NCI-H2029 treated with DMSO at 0.1 percent for 48 hours (cell line): ENCODE measurements at places on chromosomes 1 and 21.

DNA sequence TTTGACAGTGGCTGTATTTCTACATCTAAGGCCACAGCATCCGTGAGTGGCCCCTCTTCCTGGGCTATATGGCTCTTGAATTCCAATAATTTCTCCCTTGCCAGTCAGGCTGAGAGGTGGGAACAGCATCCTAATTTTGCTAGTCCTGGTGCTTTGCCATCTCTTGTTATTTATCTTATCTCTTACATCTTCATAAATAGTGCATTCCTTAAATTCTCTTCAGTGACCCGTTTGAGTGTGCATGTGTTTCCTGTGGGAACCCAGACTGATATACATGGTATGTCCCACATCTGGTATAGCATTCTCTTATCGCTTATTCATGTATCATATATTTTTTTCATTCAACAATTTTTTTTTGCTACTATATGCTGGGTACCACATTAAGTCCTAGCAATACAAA is 9.9 kb downstream of the S100A11 start:
- DNase-seq = no peak

DNA sequence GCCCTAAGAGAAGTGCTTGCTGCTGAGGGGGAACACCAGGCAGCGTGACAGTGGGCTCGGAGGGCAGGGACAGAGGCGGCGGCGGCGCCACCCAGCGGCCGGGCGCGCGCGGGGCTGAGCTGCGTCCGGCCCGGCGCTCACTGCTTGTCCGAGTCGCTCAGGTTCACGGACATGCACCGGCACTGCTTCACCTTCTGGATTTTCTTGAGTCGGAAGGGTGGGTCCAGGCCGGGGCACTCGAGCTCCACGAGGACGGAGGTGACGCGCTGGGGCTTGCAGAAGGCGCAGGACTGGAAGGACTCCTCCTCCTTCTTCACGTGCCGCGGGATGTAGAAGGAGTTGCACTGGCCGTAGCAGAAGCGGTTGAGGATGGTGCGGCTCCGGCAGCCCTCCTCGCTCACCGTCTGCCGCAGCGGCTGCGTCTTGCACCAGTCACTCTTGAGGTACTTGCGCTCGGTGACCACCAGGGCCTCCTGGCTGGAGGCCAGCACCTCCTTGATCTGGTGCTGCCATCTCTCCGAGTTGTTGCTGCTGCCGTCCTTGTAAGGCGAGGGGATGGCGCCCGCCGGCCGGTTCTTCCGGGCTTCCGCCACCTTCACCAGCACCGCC is 119.0 kb downstream of the GREM2 start:
- DNase-seq = no peak

- DNase-seq = no peak
Measured at GRCh38 chr1:40903106-40903505, 40.9 kb upstream of the CITED4 start.

GRCh38 chr21:20971296-20971921 is 26.8 kb upstream of the NCAM2 start:
- DNase-seq = peak; percentile 17

GRCh38 chr1:94408104-94408830 is 9.9 kb upstream of the ABCD3 start:
- no peak for DNase-seq

- no peak for DNase-seq
Measured at GRCh38 chr1:149917571-149918144, at the start of gene SV2A. SV2A (minus strand) TSS chr1:149917844; CDS start chr1:149913840, 4,004 bp downstream.

DNA sequence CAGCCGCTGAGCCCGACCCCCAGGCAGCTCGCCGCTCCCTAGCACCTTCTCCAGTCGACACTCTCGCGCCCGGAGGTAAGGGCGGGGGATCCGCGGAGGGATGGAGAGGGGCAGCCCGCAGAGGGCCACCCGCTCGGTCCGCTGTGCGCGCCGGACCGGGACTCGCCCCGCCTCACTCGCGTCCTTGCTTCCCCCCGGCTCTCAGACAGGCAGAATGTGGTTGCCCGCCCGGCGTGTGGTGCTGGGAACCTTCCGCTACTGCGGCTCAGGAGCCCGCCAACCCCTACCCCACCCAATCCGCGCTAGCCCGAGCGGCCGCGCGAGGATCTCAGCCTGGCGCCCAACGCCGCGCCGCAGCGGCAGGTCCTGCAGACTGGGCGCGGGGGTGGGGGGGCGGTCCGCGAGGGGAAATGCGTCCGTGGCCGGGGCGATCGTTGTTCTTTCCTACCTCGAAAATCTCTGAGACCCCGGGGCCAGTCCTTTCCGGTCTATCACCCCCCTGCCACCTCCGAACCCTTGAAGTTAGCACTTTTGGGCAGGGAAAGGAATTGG is 404 bp downstream of the LRRC8C start:
- peak; percentile 24 for DNase-seq

- DNase-seq = no peak
Measured at GRCh38 chr1:215083383-215083961, 935 bp downstream of the KCNK2 start.

DNA sequence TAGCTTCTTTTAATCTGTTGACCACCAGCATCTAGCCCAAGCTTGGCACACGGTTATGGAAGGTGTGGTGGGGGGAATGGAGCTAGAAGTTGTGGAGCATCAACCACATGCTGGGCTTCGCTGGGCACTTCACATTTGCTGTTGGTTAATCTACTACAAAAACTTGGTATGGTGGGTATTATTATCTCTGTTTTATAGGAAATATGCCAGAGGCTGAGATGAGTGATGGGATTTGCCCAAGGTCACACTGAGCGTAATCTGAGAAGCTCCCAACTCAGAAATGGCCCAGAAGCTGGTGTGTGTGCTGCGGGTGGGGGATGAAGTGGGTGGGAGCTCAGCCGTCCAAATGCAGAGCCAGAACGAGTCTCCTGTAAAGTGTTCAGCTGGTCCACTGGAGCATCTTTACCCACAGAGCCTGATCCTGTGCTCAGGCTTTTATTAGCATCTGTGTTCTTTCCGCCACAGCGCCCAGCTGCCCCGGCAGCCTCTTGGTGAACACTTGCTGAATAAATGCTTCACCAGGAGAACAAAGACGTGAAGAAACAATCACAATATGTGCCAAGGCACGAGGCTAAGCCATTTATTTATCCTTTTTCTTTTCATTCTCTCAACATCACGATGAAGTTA is 98.6 kb upstream of the JUN start:
- DNase-seq = peak; percentile 53

- no peak for DNase-seq
Measured at GRCh38 chr1:196372896-196373536, 235.2 kb downstream of the KCNT2 start.

GRCh38 chr1:101131239-101131843 is 105.5 kb upstream of the S1PR1 start:
- no peak for DNase-seq

- no peak for DNase-seq
Measured at GRCh38 chr21:34202553-34203372, 129.4 kb downstream of the MRPS6 start.

DNA sequence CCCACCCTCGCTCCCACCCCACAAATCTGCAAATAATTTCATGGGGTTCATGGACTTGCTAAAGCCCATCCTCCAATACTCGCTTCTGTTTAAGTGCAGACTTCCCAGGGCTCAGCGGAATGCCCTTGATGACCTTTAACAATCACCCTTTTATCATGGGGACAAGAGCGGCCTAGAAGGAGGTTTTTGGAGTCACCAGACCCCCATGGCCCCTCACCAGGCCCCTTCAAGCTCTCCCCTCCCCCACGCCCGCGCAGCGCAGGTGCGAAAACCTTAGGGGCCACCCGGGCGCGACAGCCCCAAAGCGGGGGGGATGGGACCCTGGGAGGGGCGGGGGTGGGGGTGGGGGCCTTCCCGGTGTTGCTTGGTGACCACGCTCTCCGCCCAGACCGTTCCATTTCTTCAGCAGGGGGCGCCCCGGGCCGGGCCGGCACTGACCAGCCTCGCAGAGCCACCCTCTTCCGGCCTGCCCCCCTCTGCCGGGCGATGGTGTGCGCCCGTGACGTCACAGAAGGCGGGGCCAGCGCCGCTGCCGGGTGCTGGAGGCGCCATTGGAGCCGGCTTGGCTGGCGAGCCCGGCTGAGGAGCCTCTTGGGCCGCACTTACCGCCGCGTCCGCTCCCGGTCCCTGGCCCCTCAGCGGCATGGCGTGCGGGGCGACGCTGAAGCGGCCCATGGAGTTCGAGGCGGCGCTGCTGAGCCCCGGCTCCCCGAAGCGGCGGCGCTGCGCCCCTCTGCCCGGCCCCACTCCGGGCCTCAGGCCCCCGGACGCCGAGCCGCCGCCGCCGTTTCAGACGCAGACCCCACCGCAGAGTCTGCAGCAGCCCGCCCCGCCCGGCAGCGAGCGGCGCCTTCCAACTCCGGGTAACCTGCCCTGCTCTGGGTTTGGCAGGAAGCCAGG is at the start of gene AKIRIN1:
TSS of gene AKIRIN1 (plus strand) at position 539 of the 900 bp plus-strand sequence. CDS start at position 644, 105 bp downstream.
- peak; percentile 100 for DNase-seq

DNA sequence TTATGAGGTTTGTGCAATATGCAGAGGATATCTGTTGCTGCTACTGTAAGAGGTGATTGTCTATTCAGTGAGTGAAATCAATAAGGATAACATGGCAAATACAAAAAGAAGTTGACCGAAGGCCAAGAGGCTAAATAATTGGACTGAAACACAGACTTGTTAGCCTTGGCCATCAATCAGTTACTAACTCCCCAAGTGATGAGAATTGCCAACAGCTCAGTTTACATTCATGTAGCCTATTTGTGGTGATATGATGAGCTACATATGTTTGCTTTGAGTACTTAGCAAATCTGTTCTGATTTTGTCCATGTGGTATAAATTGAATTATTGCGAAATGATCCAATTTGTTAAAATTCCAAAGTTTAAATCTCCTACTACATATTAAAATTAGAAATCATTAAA is 68.6 kb upstream of the VAV3 start:
- DNase-seq = no peak

DNA sequence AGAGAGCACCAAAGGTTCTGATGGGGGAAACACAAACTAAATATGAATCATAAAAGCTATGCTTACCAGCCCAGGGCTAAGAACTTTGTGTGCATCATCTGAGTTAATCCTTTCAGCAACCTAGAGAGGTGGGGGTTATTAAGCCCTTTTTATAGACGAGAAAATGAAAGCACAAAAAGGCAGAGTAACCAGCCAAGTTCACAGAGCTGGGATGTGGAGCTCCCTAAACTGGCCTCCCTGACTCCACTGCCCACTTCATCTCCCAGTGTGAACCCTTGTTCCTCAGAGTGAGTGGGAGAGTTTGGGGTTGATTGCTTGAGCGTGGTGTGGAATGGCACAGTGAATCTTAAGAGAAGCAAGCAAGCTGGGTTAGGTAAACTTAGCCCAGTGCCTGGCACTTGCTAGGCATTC is 10.8 kb upstream of the BCAR3 start:
- no peak for DNase-seq

DNA sequence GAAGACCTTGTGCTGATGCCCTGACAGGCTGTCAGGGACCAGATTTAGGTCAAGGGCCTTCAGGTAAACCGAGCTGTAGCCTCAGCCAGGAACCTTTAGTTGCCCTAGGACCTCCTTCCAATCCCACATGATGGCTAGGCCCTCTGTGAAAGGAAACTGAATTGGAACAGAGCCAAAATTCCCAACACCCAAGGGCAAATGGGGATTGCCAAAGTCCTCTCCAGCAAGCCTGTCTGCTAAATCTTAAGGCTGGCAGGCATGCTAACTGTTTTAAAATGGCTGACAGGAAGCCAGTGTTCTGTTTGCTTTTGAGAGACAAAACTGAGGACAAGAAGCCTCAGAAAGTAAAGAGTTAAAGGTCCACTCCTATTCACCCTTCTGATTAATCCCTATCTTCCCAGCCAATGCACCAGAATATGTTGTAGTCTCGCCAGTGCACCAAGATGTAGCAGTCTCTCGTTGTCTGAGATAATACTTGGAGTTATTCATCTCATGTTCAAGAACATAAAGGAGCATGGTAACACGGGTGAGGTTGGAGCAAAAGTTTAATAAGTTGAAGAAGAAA is 35.1 kb downstream of the MSTO1 start:
- DNase-seq = no peak

GRCh38 chr1:228309326-228310067 is 97.1 kb downstream of the TRIM11 start:
- DNase-seq = no peak

DNA sequence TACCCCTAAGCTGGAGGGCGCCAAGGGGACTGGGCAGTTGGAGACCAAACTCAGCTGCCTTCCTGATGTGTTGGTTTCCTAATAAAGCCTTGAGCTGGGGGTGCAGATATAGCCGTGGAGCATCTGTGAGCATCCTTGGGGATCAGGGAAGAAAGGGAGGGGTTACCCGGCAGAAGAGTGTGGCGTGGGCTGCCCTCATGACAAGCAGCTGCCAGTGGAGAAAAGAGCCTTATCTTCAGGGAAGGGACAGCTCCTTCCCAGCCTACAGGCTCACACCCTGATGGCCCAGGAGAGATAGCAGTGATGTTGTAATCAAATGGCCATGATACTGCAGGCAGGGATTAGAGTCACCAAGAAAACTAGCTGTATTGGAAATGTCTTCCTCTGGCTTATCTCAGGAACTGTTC is 10.8 kb upstream of the NFASC start:
- DNase-seq = no peak

DNA sequence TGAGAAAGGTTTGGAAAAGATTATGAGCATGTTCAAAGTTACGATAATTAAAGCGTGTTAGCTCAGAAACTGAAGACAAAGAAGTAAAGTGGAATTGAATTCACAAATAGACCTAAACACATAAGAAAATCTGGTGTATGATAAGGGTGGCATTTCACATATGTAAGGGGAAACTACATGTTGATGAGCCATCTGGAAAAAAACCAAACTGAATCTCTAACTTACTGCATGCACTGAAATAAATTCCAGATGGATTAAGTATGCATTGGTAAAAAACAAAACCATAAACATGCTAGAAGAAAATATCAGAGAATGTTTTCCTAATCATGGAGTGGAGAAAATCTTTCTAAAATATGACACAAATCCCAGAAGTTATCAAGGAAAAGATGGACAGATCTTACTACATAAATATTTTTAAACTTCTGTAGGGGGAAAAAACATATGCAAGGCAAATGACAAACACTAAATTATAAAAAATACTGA is 34.0 kb upstream of the CTPS1 start:
- no peak for DNase-seq

GRCh38 chr1:39438042-39438441 is 53.4 kb upstream of the BMP8A start:
- no peak for DNase-seq

GRCh38 chr1:52679048-52679447 is 19.1 kb downstream of the COA7 start:
- DNase-seq = no peak

DNA sequence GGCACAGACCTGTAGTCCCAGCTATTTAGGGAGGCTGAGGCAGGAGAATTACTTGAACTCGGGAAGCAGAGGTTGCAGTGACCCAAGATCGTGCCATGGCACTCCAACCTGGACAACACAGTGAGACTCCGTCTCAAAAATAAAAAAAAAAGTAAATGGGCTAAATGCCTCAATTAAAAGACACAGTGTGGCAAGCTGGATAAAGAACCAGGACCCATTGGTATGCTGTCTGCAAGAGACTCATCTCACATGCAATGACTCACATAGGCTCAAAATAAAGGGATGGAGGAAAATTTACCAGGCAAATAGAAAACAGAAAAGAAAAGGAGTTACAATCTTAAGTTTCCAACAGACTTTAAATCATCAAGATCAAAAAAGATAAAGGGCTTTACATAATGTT is 40.3 kb downstream of the ACBD6 start:
- no peak for DNase-seq
